Esophagus squamous epithelium (tissue), 5 donors: ENCODE measurements at places on chromosomes 2 and 18. TPM values are rescaled to one million over a fixed set of nuclear protein-coding genes. Genes with fewer than 3 reads are reported as not detected.

Gene ST6GAL2
- 5.7 TPM for total RNA-seq

Gene IKZF2
- total RNA-seq = 96.1 TPM

Gene ACVR1C
- total RNA-seq = 0.04 TPM

Gene MAP3K19
- not detected for total RNA-seq

Gene PDCL3
- total RNA-seq = 31.5 TPM

Gene MC5R
- total RNA-seq = not detected

Gene CCBE1
- 0.48 TPM for total RNA-seq

Gene TRAK2
- 7.9 TPM for total RNA-seq

Gene ARHGAP25
- 3.5 TPM for total RNA-seq

Gene DNAJC10
- total RNA-seq = 26.0 TPM

GRCh38 chr2:73982140-73982617 is 2.5 kb upstream of the TET3 start:
- no peaks in the 10 kb centered on the region for H3K27me3 ChIP-seq
- H3K27ac ChIP-seq = peak overlapping the region; percentile 95
- H3K4me1 ChIP-seq = peaks cover 78% of the 10 kb centered on the region
- H3K4me3 ChIP-seq = no peak overlapping the region

DNA sequence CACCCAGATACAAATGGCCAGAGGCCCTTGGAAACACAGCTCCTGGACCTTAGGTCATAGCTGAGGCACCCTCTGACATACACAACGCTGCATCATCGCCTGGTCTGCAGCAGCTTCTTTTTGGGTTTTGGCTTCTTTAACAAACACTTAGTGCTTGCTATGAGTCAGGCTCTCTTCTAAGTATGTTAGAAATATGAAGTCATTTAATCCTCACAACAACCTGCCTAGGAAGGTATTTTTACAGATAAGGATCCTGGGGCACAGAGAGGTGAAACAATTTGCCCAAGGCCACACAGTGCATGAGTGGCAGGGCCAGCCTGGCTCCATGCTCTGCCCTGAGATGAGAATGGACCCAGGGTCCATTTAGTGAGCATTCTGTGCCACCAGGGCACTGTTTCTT is 96.6 kb downstream of the TMEM17 start:
- peaks cover 25% of the 10 kb centered on the region for H3K4me1 ChIP-seq
- peak overlapping the region; percentile 90 for H3K27ac ChIP-seq
- no peaks in the 10 kb centered on the region for H3K27me3 ChIP-seq

DNA sequence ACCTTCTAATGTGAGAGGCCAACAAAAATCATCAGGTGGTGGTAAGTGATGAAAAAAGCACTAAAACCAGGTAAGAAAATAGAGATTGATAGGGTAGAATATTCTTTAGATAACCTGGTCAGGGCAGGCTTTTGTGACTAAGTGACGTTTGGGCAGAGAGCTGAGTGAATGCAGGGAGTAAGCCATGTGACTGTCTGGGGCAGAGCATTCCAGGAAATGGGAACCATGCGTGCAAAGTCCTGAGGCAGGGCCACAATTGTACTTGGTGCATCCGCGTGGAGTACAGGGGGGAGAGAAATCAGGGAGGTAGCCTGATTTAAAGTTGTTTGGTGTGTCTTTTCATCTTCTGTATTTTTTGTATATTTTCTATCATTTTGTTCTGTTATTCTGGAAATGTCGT is 102.5 kb downstream of the LYPD6B start:
- H3K27ac ChIP-seq = no peak overlapping the region
- no peak for DNase-seq
- no peak overlapping the region for H3K4me3 ChIP-seq
- no peaks in the 10 kb centered on the region for H3K36me3 ChIP-seq

DNA sequence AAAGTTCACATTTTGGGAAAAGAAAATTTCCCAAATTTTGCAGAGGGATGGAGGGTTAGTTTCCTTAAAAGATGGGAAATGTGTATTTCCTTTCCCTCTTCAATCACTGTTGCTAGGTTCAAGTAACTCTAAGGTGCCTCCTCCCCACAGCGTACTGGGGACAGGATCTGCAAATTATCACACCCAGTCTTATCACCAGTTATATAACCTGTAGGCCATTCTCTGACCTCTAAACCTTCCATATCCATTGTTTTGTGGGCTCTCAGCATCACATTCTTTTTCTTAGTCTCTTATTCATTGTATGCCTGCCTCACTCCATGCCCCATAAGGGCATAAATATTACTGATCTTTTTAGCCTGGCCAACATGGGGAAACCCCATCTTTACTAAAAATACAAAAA is 3.6 kb upstream of the MTHFD2 start:
- H3K36me3 ChIP-seq = no peaks in the 10 kb centered on the region
- no peak overlapping the region for H3K4me3 ChIP-seq
- no peak overlapping the region for H3K27ac ChIP-seq
- DNase-seq = no peak
- H3K27me3 ChIP-seq = no peaks in the 10 kb centered on the region

DNA sequence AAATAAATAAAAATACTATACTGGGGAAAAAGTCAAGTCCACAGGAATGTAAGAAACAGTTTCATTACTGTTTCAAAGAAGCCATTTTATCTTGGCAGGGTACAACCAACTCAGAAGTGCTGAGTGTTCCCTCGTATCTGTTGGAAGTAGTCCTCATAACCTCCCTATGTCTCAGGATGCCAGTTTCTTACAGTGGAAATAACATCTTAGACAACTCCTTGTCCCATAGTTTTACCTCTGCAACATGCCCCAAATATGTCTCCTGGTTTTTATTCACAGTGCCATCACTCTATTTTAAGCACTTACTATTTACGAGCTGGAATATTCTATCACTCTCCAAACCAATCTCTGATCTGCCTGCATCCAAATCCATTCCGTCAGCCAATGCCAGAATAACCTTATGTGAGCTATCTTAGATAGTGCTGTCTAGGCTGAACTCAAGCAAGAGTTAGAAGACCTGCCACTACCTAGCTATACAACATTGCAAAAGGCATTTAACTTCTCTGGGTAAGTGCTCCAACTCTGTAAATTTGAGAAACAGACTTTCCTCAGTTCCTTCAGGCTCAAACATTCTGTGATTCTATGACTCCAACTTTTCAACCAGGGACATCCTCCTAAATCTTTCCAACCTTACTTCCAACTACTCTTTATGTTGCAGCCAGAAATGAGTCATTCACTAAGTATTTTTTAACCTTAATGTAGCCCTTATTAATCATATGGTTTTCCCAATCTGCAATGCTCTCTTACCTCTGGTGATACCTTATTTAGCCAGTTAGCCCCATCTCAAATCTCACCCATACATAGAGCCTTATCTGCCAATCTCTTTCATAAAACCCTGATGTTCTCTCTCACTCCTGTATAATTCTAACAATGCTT is 66.7 kb downstream of the RTN4 start:
- no peak overlapping the region for H3K4me3 ChIP-seq
- peaks cover 45% of the 10 kb centered on the region for H3K36me3 ChIP-seq
- H3K27ac ChIP-seq = peak overlapping the region; percentile 47

GRCh38 chr18:21452796-21453510 is 147.6 kb downstream of the ESCO1 start:
- no peaks in the 10 kb centered on the region for H3K4me1 ChIP-seq
- H3K27me3 ChIP-seq = no peaks in the 10 kb centered on the region
- no peak for DNase-seq
- H3K27ac ChIP-seq = no peak overlapping the region

- no peak for DNase-seq
- H3K27ac ChIP-seq = peak overlapping the region; percentile 15
- H3K4me1 ChIP-seq = peaks cover 11% of the 10 kb centered on the region
- H3K27me3 ChIP-seq = no peaks in the 10 kb centered on the region
Observed at GRCh38 chr2:28736034-28736433, 15.6 kb upstream of the PPP1CB start.

GRCh38 chr2:166627893-166628292 is 133.8 kb upstream of the SCN7A start:
- H3K27me3 ChIP-seq = no peaks in the 10 kb centered on the region
- no peaks in the 10 kb centered on the region for H3K4me1 ChIP-seq
- H3K36me3 ChIP-seq = no peaks in the 10 kb centered on the region
- H3K27ac ChIP-seq = no peak overlapping the region

DNA sequence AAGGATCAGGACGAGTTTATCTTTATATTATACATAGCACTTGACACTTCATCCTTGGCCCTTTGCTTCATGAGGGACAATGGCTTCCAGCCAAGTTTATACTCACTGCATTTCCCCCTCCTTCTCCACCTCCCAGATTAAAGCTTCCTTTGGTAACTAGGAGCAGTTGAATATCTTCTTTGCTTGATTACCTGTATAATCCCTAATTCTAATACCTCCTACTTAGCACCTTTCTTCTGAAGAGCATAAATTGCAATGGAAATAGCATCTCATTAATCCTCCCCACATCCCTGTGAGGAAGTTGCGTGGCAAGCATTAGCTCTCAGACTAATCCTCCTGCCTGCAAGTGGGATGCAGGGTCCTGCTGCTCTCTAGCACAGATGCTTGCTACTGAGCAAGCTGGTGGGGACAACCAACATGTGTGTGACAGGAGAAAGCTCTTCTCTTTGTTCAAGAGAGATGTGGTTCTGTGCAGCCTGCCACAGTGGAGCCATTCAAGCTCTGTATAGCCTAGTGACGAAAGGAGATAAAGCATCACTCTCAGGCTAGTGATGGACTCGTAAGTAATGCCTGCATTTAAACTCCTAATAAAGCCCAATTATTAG is 19.1 kb downstream of the KLHL14 start:
- no peak for DNase-seq
- H3K4me3 ChIP-seq = no peak overlapping the region
- H3K27me3 ChIP-seq = no peaks in the 10 kb centered on the region

- H3K27me3 ChIP-seq = peaks cover 9% of the 10 kb centered on the region
- H3K4me3 ChIP-seq = no peak overlapping the region
- no peak for DNase-seq
- no peaks in the 10 kb centered on the region for H3K4me1 ChIP-seq
- H3K27ac ChIP-seq = no peak overlapping the region
- H3K36me3 ChIP-seq = no peaks in the 10 kb centered on the region
Observed at GRCh38 chr2:36753706-36754221, 57.3 kb downstream of the VIT start.

- no peak overlapping the region for H3K27ac ChIP-seq
- H3K36me3 ChIP-seq = no peaks in the 10 kb centered on the region
- no peak for DNase-seq
- no peaks in the 10 kb centered on the region for H3K27me3 ChIP-seq
- H3K4me3 ChIP-seq = no peak overlapping the region
- H3K4me1 ChIP-seq = peaks cover 17% of the 10 kb centered on the region
Observed at GRCh38 chr18:32391126-32391525, 79.6 kb downstream of the GAREM1 start.

DNA sequence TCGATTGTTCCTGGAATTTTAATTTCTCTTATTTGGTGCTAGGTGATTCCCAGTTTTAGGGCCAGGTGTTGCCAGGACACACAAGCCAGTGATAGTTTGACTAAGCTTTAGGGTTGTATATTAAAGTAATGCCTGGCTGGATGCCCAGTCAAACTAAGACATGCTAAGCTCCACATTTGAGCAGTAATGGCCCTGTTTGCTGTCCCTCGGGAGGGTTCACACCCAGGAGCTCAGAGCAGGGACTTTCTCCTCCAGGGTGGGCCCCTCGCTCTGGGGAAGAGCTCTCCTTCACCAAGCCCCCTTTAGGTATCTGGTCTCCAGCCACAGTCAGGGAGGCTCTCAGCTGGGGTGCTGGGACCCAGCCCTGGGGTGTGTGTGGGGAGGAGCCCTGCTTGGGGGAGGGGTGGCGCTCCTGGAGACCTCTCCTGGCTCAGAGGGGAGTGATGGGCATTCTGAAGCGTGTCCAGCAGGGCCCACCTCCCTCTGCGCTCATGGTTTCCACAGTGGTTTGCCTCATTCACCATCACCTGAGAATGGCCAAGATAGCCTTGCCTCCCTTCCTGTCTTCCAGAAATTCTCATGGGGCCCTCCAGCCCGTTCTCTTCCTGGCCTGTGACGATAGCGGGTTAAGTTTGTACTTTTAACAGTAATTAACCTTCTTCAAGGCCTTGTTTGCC is 31.7 kb downstream of the INPP4A start:
- DNase-seq = no peak
- H3K4me3 ChIP-seq = no peak overlapping the region
- peaks cover 91% of the 10 kb centered on the region for H3K4me1 ChIP-seq
- no peaks in the 10 kb centered on the region for H3K36me3 ChIP-seq
- no peaks in the 10 kb centered on the region for H3K27me3 ChIP-seq
- no peak overlapping the region for H3K27ac ChIP-seq

DNA sequence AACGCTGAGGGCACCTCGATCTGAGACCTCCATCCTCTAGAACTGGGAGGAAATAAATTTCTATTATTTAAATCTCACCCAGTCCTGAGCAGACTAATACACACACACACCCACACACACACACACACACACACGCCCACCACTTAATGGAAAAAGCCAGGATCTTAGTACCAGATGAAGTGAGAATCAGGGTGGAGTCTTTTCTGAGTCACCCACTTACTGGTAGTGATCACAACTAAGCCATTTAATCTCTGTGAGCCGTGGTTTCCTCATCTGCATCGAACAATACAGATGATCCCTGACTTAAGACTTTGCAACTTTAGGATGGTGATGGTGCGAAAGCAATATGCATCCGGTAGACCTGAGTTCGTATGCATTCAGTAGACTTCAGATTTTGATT is 18.6 kb downstream of the THNSL2 start:
- peaks cover 12% of the 10 kb centered on the region for H3K4me1 ChIP-seq
- H3K27me3 ChIP-seq = peaks cover 27% of the 10 kb centered on the region
- no peaks in the 10 kb centered on the region for H3K36me3 ChIP-seq
- DNase-seq = no peak

DNA sequence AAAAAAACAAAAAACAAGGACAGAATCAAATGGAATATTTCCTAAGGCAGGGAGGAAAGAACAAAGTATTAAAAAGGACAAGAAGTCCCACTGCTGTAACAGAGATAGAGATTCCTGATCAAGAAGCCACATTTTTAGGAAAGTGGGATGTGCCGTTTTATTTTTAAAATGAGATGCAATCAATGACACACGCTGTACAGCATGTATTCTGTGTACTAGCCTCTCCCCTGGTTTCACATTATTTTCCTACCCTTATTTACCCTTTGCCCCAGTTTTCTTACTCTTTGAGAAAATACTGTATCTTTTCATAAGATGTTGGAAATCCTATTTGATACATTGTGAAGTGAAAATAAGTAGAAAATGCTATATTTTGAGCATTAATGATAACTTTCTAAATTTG is 45.8 kb downstream of the E2F6 start:
- no peak overlapping the region for H3K4me3 ChIP-seq
- no peaks in the 10 kb centered on the region for H3K27me3 ChIP-seq
- no peaks in the 10 kb centered on the region for H3K36me3 ChIP-seq
- peak overlapping the region; percentile 51 for H3K27ac ChIP-seq
